ENCODE measurements at places on chromosomes 6 and 20. TPM values are rescaled to one million over a fixed set of nuclear protein-coding genes. Genes with fewer than 3 reads are reported as not detected.

The RAMACL gene
- 0.88 TPM for total RNA-seq

The PLN gene
- total RNA-seq: not detected

The OR2H1 gene
- total RNA-seq: not detected

The POM121L2 gene
- total RNA-seq: not detected

Data from kidney epithelial cell (primary cell).